Stimulated activated CD4-positive, alpha-beta T cell treated with anti-CD3 and anti-CD28 coated beads, Interleukin-1b, Interleukin-23, amount 100 ng/mL, for 24 hours (primary cell): ENCODE measurements at places on chromosomes 5 and 9.

- no peak for DNase-seq
Measured at GRCh38 chr5:143677403-143677802, 134.6 kb upstream of the HMHB1 start.

- DNase-seq, result no peak
Measured at GRCh38 chr9:138073408-138073807, 195.8 kb downstream of the CACNA1B start.

DNA sequence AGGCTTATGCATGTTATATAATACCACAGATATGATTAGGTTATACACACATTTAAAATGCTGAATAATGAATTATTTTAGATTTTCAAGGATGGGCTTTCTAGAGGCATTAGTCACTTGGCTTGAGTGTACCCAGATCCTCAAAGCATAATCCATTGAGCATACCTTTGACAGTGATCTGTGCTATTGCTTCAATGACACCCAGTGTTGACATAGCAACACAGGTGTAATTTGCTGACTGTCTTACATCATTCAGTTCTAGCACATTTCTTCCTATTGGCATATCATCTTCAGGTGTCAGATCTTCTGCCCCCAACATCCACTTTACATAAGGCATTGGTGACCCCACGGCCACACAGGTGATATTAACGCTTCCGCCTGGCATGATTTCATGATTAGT, 721.5 kb upstream of the DMAC1 start:
- no peak for DNase-seq

DNA sequence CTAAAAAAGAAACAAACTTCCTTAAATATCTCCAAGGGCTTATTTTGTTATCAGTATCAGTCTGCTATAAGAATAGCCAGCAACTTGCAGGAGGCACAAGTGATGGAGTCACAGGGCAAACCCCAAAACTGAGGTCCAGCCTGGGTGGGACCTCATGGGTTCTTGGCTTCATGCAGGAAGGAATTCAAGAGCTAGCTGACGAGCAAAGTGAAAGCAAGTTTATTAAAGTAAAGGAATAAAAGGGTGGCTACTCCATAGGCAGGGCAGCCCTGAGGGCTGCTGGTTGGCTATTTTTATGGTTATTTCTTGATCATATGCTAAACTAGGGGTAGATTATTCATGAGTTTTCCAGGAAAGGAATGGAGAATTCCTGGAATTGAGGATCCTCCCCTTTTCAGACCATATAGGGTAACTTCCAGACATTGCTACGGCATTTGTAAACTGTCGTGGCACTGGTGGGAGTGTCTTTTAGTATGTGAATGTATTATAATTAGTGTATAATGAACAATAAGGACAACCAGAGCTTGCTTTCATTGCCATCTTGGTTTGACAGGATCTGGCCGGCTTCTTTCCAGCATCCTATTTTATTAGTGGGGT, 231.9 kb downstream of the ADAMTSL1 start:
- DNase-seq, result no peak

GRCh38 chr5:71887680-71888079, 168.6 kb downstream of the CARTPT start:
- no peak for DNase-seq

DNA sequence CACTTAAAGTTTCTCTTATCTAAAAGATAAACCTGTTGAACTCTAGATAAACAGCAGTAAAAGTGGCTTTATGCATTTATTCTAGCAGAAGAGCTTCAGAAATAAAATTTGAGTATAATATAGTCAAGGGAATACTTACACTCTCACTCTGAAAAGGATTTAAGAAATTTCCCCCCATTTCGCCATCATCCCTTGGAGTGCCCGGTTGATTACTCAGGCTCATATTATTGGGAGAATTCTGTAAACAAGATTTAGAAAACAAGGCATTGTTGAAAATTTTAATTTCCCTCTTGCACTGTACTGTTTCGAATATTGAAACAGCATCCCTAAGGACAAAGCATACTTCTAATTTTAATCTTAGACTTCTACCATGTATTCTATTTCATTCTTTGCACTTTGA, 34.5 kb upstream of the ACOT12 start:
- DNase-seq, result no peak

DNA sequence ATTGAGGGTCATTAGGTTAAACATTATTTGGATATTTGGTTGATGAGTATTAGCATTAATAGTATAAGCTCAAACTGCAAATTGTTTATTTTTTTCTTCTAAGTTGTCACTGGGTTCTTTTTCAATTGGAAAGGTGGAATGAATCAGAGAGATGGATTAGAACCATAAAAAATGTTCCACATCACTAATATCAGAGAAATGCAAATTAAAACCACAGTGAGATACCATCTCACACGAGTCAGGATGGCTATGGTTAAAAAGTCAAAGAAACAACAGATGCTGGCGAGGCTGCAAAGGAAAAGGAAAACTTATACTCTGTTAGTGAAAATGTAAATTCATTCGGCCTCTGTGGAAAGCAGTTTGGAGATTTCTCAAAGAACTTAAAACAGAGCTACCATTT, 122.8 kb downstream of the CCDC192 start:
- DNase-seq, result no peak

DNA sequence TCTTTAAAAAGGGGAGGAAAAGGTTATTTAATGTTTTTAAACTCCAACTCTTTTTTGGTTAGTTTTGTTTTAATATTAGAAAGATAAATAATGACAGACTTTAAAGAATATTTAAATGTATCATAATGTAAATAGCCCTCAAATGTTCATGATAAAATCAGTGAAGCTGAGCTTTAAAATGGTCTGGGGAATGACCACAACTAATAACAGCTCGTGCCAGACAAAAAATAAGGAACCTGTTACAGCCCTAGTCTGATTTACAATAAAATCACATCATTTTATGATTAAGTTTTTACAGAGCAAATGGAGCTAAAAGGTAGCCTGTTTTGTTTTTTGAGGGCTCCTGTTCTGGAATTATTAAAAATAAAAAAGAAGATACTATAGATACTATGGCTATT, 46.1 kb downstream of the VCAN start:
- DNase-seq, result no peak

DNA sequence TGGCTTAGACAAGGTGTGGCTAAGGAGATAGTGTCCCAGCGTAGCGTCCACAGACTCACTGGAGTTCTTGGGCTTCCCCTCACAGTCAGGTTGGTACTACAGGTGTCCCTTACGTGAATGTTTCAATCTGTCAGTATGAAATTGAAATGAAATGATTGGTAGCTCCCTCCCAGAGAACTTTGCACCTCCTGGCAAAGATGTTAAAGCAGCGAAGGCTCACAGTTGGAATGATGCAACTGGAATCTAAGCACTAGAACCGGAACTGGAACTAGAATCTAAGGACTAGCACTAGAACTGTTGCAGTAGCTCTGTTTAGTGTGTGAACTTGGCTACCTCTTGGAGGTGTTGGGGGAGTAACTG, 1.1 kb downstream of the SLC31A1 start:
- DNase-seq, result no peak

DNA sequence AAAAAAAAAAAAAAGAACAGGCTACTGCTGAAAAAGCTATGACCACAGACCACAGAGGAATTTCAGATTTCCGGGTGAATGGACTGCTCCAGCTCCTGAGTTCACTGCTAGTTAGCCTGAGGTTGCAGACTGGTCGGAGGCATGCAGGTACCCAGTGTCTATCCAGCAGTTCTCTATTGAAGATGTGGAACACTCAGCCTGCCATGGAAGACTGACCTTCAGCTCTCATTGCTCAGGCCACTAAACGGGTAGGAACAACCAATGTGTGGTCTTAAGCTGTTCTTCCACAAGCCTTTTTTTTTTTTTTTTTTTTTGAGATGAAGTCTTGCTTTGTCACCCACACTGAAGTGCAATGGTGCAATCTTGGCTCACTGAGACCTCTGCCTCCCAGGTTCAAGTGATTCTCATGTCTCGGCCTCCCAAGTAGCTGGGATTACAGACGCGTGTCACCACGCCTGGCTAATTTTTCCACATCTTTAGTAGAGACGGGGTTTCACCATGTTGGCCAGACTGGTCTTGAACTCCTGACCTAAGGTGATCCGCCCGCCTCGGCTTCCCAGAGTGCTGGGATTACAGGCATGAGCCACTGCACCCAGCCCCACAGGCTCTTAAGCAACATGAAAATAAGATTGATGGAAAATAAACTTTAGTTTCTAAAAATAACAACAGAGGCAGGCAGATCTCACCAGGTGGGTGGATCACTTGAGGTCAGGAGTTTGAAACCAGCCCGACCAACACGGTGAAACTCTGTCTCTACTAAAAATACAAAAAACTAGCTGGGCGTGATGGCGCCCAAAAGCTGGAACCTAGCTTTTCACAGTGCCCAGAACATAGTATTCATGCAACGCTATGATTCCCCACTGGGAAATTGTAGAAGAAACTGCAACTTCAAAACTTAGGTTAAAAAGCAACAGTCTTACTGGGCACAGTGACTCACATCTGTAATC, 20.0 kb upstream of the NPM1 start:
- no peak for DNase-seq

DNA sequence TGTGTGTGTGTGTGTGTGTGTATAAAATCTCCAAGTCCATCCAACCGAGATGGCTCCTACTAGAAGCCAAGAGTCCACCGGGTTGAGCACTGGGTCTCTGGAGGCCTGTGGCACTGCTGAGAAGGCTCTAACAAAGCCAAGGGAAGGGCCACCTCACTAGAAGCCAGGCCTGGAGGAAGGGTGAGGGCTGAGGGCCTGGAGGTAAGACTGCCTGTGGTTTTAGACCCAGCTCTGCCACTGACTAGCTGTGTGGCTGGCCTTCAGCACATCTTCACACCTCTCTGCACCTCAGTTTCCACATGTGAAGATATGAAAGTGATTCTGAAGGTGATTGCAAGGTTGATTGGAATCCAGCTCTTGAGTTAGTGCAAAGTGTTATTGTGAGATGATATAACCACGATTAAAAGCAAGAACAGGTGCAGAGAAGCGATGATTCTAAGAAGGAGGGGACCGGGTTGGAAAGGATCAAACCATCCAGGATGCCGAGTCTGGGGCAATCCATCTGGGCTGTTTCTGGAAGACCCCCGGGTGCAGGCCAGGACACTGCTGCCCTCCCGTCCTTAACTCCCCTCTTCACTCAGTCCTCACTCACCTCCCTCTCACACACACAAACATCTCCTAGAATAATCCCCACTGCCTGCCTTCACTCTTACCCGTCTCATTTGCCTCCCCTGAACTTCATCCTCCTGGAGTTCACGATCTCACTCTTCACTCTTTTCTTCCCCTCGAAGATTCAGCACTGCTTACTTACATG, 2.3 kb downstream of the IL4 start:
- DNase-seq, result no peak

DNA sequence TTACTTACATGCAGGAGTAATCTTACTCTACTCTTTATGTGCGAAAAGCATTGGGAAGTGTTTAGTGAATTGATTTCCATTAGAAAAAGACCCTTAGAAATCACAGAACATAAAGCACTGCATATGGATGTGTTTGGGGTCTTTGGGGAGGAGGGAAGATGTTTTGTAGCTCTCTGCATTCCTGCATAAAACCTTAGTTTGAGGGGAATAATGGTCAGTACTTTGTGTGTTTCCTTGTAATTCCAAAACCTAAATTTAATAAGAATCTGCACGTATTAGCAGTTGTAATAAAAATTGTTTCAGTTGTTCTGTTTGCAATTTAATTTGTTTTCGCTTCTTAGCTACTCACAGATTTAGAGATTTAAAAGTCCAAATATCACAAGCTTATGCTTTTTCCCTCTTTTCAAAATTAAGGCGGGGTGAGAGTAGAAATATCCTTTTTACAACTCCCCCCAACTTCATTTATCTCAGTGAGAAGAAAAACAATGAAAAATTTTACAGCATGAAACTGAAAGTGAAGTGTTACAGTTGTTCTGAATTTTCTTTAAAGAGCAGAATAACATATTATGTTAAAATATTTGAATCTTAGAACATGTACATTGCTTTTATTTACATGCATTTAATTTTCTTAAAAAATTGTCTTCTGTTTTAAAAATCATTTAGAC, 143.8 kb downstream of the SMARCA2 start:
- DNase-seq, result no peak

- no peak for DNase-seq
Measured at GRCh38 chr5:10707198-10708142, 53.6 kb downstream of the DAP start.

DNA sequence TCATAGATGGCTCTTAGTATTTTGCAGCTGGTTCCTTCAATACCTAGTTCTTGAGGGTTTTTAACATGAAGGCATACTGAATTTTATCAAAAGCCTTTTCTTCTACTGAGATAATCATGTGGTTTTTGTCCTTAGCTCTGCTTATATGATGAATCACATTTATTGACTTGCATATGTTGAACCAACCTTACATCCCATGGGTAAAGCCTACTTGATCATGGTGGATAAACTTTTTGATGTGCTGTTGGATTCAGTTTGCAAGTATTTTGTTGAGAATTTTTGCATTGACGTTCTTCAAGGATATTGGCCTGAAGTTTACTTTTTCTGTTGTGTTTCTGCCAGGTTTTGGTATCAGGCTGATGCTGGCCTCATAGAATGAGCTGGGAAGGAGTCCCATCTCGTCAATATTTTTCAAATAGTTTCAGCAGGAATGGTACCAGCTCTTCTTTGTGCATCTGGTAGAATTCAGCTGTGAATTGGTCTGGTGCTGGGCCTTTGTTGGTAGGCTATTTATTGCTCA, 49.7 kb downstream of the YIPF5 start:
- DNase-seq, result no peak
